ENCODE measurements at places on chromosomes 4 and X.
A peak's percentile ranks its signal among the peaks of the same experiment; 100 is the strongest.

DNA sequence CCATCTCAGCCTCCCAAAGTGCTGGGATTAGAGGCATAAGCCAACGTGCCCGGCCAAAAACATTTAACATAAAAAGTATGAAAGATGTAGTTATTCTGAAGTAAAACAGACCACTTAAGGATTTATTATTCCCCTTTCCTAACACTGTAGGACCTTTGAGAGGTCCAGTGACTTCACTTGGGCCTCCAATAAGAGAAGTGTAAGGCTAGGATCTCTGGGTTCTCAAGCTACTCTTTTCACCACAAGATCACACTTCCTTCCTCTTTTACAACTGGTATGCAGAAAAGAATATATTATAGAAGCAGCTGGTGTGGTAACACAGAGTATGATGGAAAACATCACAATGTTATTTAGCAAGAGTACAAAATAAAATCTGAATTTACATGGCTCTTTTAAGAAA is 30.2 kb upstream of the CCNG2 start:
- peak; percentile 84 for DNase-seq

- no peak for DNase-seq
Observed at GRCh38 chr4:146776691-146777090, 138.0 kb downstream of the POU4F2 start.

- DNase-seq = no peak
Observed at GRCh38 chr4:17367201-17367600, 144.7 kb downstream of the QDPR start.

DNA sequence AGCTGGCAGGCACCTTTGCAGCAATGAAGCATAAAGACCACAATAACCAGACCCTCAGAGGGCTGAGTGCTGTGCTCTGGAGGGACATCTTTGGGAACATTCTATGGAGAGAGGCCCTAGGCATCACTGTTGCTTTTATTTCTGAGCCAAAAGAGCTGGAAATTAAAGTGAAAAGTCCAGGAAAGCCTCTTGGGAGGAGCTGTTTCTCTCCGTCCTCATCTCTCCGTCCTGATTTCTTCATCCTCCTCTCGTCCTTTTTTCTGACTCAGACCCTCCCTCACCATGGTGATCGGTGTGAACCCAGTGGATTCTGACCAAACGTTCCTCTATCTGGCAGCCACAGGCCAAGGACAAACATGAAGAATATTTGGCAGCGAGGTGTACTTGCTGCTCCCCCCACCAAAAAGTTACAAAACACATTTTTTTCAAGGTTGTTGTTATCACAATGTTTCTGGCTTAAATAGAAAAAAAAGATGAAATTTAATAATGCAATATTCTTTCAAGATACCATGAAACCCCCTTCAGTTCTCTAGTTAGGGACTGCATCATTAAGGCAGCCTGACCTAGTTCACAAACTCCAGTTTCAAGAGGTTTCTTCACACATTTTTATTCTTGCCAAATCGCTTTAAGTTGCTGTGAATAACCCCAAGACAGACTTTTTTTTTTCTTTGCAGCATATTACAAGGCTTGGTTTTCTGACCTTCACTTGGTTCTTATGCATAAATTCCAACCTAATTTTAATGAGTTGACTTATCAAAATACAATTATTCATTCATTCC is 80.2 kb downstream of the SCD5 start:
- peak; percentile 13 for DNase-seq

DNA sequence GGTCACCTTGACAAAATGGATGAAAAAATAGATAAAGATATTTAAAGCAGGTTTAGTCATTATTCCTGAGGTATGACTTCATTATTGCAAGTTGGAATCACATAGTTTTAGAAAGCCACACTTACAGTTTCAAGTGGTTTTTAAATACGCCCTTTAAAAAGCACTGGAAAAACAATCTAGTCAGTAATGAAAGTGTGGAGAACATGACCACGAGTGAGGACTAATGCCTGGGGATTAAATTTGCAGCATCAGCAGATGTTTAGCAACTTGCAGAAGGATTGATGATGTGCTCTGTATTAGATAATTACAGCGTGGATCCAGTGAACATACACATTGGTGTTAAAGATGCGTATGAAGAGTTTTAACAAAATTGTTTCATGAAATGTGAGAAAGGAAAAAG is 5.9 kb downstream of the SPARCL1 start:
- DNase-seq = no peak

- DNase-seq = no peak
Observed at GRCh38 chr4:38654273-38654672, 9.7 kb upstream of the KLF3 start.

- peak; percentile 56 for DNase-seq
Observed at GRCh38 chr4:90951037-90951436, 823.8 kb downstream of the CCSER1 start.

DNA sequence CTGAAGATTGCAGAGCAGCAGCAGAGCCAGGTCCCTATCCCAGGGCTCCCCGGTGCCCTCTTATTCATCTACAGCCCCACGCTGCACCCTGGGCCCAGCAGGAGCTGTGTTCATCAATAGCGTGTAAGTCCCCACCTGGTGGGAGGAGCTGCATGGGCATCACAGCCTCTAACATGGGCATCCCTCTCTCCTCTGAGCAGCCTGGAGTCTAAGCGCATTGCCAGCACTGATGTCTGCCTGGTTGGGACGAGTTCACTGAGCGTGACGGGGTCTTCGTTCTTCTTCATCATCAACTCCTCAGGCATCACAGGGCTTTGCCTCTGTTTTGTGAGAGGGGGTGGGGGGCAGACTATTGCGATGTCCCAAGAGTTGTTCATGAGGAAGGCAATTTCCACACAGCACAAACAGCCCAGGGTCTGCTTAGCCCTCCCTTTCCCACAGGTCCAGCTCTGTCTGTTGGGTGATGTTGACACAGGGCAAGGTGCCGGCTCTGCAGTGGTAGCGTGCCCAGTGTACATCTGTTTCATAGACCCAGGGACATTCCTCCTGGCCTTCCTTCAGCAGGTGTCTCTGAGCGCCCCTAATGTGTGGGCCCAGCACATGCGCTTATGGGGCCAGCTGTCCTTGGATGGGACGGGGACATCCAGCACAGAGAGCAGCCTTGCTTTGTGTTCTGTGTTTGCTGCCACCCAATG is 85.9 kb downstream of the SORCS2 start:
- DNase-seq = no peak

DNA sequence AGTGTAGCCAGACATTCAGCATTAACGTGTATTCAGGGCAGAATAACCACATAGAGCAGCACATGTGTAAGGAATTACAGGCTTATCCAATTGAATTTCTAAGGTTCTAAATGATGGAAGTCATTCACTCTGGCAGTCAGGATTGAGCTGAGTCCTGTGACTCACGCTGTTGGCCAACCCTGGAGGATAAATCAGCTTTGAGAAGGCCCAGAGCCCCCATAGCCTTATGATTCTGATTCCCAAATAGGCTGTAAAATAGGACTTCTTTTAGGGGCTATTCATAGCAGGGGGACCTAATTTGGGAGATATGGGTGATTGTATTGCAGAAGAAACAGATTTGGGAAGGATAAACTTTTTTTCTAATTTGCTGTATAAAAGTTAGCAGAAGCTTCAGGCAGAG is 8.1 kb upstream of the HPF1 start:
- DNase-seq = peak; percentile 46

GRCh38 chrX:153769865-153770600 is 6.0 kb downstream of the PLXNB3 start:
- DNase-seq = no peak

- peak; percentile 76 for DNase-seq
Observed at GRCh38 chr4:170089668-170090351, at the start of gene AADAT. Gene AADAT (minus strand): TSS chr4:170089956. CDS start chr4:170089690, 266 bp downstream.

Data from umbilical cord (tissue), 2 donors.